ENCODE measurements at places on chromosomes 11 and 22. TPM values are rescaled to one million over a fixed set of nuclear protein-coding genes. Genes with fewer than 3 reads are reported as not detected.

Gene TMA7B
- not detected for total RNA-seq

Gene SLC37A4
- 29.0 TPM for total RNA-seq

Gene CDC45
- total RNA-seq, result 1.7 TPM

Gene HTATIP2
- total RNA-seq, result 69.8 TPM

Gene OR8D1
- total RNA-seq, result not detected
